Occipital lobe (tissue), 3 donors: ENCODE measurements at places on chromosomes 13 and 19.

GRCh38 chr19:6226444-6227155, 53.2 kb downstream of the MLLT1 start:
- DNase-seq = no peak

DNA sequence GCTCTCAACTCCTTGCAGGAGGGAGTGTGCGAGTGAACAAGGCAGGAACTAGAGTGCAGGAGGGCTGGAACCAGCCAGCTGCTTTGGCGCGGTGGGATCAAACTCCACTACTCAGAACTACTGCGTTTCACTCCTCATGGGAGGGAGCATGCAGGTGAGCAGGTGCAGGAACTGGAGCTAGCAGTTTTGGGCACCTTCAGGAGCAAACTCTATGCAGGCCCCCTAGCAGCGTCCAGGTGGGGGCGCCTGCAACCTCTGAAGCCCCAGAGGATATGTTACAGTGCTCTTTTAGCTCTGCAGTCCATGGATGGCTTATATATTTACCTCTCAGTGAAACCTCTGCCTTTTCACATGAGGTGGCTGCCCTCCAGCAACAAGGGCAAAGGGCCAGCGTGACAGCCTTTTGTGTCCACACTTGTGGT, 1303.4 kb downstream of the PCDH9 start:
- no peak for DNase-seq

GRCh38 chr19:47272448-47273312, 2.0 kb upstream of the INAFM1 start:
- no peak for DNase-seq

GRCh38 chr19:45041125-45041524, 2.3 kb downstream of the CLASRP start:
- no peak for DNase-seq

- peak; percentile 33 for DNase-seq
Measured at GRCh38 chr13:37869506-37869755, 141 bp downstream of the TRPC4 start.

GRCh38 chr13:100398360-100398759, 190.2 kb downstream of the GGACT start:
- DNase-seq = no peak
